ENCODE measurements at places on chromosomes 5 and 9. TPM values are rescaled to one million over a fixed set of nuclear protein-coding genes. Genes with fewer than 3 reads are reported as not detected.

GRCh38 chr5:81631621-81632020 is 119.3 kb downstream of the SSBP2 start:
- DNase-seq: no peak
- H3K36me3 ChIP-seq: no peaks in the 10 kb centered on the region
- H3K4me1 ChIP-seq: peaks cover 7% of the 10 kb centered on the region
- no peak overlapping the region for H3K4me3 ChIP-seq
- no peak overlapping the region for H3K27ac ChIP-seq
- no peaks in the 10 kb centered on the region for H3K27me3 ChIP-seq

ODF2 gene
- 46.8 TPM for total RNA-seq

GRCh38 chr5:176583076-176583475 is 26.9 kb downstream of the GPRIN1 start:
- no peaks in the 10 kb centered on the region for H3K36me3 ChIP-seq
- H3K27ac ChIP-seq: no peak overlapping the region
- H3K27me3 ChIP-seq: no peaks in the 10 kb centered on the region
- H3K4me1 ChIP-seq: peaks cover 6% of the 10 kb centered on the region
- H3K4me3 ChIP-seq: no peak overlapping the region

GRCh38 chr5:173245319-173246134 is 10.5 kb upstream of the NKX2-5 start:
- no peaks in the 10 kb centered on the region for H3K4me1 ChIP-seq
- H3K36me3 ChIP-seq: no peaks in the 10 kb centered on the region
- no peak overlapping the region for H3K27ac ChIP-seq
- H3K4me3 ChIP-seq: no peak overlapping the region

GRCh38 chr5:37838933-37839341 is 904 bp downstream of the GDNF start:
- no peak overlapping the region for H3K27ac ChIP-seq
- no peaks in the 10 kb centered on the region for H3K27me3 ChIP-seq
- peaks cover 6% of the 10 kb centered on the region for H3K4me1 ChIP-seq
- no peak for DNase-seq

Measured in HCT116 (cell line).